ENCODE measurements at places on chromosomes 3 and 15. TPM values are rescaled to one million over a fixed set of nuclear protein-coding genes. Genes with fewer than 3 reads are reported as not detected.
A peak's percentile ranks its signal among the peaks of the same experiment; 100 is the strongest.

DNA sequence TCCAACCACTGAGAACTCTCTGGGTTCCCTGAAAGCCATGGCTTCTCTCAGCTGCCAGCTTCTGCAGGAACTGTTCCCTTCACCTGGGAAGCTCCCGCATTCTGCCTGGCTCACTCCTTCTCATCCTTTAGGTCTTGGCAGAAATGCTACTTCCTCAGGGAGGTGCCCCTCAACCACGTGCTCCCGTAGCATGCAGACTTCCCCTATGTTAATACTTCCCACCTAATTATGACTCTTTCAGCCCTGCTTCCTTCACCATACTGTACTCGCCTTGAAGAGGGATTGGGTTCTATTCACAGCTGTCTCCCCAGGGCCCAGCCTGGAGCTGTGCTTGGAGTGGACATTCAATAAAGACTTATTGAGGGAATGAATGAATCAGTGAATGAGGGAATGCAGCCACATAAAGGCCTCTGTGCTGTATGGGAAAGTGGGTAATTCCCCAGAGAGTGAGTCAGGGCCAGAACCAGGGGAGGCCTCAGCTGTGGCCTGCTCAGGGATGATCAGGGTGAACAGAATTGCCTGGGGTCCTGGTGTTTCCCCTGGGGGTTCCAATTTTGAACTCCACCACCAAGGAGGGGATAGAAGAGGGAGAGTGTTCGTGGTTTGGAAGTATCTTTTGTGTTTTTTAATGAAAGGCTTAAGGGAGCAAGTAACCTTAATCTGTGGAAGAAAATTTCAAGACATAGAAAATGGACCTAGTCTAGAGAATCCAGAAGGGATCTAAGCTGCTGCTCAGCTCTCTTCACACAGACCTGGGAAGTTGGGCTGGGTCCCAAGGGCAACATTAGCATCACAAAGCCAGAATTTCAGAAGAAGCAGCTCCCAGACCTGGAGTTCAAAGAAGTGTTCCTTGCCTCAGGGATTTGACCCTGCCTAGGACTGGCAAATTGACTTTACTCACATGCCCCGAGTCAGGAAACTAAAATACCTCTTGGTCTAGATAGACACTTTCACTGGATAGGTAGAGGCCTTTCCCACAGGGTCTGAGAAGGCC lies 14.6 kb upstream of the FAM107A start:
- DNase-seq = no peak

GRCh38 chr15:35485411-35485810 lies 60.6 kb downstream of the DPH6 start:
- no peak for DNase-seq

DNA sequence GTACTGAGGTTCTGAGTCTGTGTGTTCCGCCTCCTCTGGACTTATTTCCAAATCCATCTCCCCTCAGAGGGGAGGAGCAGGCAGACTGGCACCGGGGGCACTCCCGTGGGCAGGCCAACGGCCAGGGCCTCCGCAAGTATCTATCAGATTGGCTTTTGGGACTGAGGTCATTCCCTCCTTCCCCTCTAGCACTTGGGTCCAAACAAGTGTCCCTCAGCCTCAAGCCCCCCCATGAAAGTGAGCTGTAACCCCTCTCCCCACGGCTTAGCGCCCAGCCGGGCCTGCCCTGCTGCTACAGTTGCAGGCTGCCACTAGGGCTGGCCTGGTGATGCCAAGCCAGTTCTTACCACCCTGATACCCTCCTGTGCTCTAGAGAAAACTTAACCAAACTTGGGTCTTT lies 17.4 kb downstream of the ITGA11 start:
- no peak for DNase-seq

DNA sequence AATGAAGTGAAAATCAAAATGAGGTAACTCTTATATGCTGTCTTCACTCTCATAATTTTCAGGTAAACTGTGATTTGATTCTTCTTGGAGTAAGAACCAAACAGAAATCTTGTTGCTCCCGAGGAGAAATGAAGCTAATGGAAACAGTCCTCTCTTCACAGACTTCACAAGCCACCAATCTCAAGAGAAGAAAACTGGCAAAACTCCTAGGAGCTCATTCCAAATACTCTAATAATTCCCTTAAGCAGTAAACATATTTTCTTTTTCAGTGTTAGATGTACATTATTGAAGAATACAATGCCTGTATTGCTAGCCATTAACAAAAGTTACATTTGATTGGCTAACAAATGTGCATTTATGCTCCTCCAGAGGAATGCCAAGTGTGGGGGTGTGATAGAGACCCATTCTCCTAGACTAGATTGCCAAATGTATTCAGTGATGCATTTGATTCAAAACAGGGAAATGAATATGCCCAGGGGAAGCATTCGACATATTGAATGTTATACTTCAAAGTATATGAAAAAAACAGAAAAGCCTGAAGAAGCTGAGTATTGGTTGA lies 11.8 kb upstream of the RIOX2 start:
- peak; percentile 68 for DNase-seq

GRCh38 chr3:40265181-40265580 lies 44.3 kb upstream of the EIF1B start:
- no peak for DNase-seq

DNA sequence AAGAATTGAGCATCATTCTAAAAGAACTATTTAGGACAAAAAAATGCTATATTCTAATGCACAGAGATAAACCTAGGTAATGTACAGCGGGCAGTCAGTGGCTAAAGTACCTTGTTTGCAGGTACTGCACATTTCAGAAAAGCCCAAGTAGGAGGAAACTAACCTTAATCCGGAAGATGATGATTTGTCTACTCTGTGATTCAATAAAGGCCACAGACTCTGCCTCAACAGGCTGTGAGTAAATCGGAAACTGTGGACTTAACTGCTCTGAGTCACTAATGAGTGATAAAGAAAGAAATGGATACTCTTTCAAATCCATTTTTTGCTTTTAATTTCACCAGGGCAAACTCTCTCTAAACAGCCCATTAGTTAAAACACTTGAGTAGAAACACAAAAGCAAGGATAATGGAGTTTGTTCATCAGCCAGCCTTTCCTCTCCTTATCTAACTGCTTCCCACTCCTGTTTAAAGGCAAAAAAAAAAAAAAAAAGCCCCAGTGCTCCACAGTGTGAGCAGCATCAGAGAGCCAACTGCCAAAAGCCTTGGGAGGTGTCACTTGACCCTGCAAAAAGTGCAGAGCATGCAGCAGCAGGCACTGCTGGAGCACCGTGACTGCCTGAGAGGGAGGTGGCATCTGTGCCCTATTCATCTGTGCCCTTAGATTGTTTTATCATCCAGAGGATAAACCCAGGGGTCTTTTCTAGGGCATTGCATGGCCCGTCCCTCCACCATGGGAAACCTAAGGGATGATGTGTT lies 187.7 kb downstream of the SATB1 start:
- no peak for DNase-seq

- DNase-seq = no peak
These were observed 113.9 kb downstream of the RORA start for GRCh38 chr15:61115241-61115640.

DNA sequence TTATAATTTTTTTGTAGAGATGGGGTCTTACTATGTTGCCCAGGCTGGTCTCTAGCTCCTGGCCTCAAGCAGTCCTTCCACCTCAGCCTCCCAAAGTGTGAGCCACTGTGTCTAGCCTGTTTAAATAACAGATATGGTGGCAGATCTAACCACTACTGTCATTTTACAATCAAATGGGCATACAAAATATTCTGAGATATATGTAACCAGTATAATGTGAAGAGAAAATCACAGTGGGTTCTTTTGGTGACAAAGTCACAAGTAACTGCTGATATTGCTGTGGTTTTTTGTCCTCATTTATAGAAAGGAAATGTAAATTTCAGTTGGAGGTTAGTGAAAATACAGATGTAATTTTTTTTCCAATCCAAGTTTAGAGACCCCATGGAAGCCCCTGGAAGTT lies 58.6 kb upstream of the ARHGEF3 start:
- no peak for DNase-seq

GRCh38 chr15:57872281-57873030 lies 165.9 kb downstream of the POLR2M start:
- DNase-seq = peak; percentile 13

DNA sequence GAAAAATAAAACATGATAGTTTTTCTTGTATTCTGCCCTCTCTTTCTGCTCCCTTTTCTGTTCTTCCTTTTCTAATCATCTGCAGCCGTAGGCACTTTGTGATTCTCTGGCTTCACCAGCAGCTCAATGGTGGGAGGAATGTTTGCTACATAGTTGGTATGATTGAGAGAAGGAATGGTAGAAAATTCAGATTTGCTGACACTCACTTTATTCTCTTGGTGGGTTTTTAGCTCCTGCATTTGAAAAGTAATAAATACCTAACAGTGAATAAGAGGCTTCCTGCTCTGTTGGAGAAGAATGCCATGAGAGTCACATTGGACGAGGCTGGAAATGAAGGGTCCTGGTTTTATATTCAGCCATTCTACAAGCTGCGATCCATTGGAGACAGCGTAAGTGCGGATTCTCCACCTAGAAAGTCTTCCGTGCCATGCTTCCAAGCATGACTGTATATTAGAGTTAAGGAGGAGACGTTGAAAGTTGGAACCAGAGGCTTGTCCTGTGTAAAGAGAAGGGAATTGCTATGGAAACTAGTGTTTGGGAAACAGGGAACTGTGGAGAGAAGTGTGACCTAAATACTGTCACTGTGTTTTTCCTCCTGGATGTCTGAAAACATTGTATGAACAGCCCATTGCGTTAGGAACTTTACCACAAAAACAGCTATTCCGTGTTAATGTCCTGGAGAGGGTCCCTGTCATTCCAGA lies 148.9 kb downstream of the ITPR1 start:
- no peak for DNase-seq

- no peak for DNase-seq
These were observed 9.0 kb upstream of the U2SURP start for GRCh38 chr3:142992323-142992722.

DNA sequence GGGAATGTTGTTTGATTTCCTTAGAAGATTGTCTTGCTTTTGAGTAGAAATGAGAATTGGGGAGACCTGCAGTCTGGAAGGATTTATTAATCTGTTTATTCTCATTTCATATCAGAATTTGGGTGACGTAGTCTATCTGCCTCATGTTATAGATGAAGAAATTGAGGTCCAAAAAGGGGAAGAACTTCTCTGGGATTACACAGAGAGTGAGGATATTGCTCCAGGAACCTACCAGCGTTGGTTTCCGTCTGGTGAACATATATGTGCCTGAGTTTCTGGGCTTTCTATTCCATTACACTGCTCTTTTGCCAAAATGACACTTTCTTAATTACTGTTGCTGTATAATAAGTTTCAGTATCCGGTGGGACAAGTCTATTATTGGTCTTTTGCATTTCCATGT lies 51.8 kb downstream of the CTDSPL start:
- no peak for DNase-seq

GRCh38 chr3:9864200-9864927 lies 15.7 kb downstream of the CIDEC start:
- DNase-seq = peak; percentile 92

- DNase-seq = no peak
These were observed 52.9 kb downstream of the BTLA start for GRCh38 chr3:112446343-112446742.

DNA sequence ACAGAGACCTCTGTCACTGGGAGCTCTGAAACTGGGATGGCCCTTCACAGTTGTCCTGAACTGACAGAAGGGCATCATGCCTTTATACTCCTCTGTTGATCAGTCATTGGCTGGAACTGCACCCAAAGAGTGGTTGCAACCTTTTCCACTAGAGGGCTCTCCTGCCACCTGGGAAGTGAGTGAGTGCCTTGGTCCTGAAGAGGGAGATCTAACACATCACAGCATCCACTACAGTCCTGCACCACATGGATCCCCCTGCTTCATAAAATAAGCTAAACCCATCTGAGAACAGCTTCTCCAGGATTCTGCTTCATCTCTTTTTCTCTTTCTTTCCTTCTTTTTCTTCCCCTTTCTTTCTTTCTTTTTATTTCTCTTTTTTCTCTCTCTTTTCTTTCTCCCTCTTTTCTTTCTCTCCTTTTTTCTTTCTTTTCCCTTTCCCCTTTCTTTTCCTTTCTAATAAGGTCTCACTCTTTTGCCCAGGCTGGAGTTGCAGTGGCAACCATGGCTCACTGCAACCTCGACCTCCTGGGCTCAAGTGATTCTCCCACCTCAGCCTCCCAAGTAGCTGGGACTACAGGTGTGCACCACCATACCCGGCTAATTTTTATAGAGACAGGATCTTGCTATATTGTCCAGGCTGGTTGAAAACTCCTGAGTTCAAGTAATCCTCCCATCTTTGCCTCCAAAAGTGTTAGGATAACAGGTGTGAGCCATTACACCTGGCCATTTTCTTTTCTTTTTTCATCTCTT lies 42.8 kb upstream of the RAF1 start:
- DNase-seq = peak; percentile 59

- DNase-seq = peak; percentile 20
These were observed 369.2 kb upstream of the IL12A start for GRCh38 chr3:159619341-159619885.

DNA sequence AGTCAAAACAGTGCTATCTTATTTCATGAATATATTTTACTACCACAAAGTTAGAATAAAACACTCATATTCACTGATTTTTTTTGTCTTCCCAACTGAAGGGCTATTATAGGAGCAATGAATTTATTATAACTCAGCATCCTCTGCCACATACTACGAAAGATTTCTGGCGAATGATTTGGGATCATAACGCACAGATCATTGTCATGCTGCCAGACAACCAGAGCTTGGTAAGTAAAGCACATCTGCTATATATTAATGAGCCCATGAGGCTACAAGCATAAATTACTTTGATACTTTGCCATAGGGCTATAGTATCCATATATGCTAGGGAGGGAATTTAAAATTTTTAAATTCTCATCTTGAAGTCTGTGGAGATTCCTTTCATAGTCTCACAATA lies 95.9 kb downstream of the FEZF2 start:
- peak; percentile 13 for DNase-seq

DNA sequence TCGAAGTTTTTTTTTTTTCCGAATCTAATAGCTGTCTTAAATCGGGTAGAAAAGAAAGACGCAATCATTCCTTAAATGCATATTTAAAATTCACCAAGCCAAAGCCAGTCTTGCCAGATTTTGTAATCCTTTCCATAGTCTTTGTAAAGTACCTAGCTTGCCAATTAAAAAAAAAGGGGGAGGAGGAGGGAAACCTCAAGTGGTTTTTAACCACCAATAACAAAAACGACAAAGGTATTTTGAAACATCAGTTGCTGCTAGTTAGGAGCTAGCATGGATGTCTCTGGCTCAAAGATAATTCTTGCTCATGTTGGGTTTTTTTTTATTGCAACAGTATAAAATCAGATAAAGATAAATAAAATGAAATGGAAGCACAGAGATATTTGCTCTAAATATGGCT lies 187.9 kb downstream of the MECOM start:
- no peak for DNase-seq

- no peak for DNase-seq
These were observed 226.0 kb upstream of the P2RY1 start for GRCh38 chr3:152608696-152609594.

The CYP1A1 gene
- total RNA-seq = 0.51 TPM

The MEX3B gene
- total RNA-seq = 9.1 TPM

The RAB6B gene
- 5.8 TPM for total RNA-seq

The IQCH gene
- total RNA-seq = 4.3 TPM

The ROBO2 gene
- 22.1 TPM for total RNA-seq

The WWTR1 gene
- 93.9 TPM for total RNA-seq

The TMEM43 gene
- total RNA-seq = 103 TPM

The ZNF80 gene
- total RNA-seq = not detected

The GPR62 gene
- 0.41 TPM for total RNA-seq

The SHF gene
- 7.3 TPM for total RNA-seq
